ENCODE measurements at places on chromosomes 3 and 15.

GRCh38 chr3:188776447-188776846 is 395.3 kb upstream of the TPRG1 start:
- DNase-seq: no peak

DNA sequence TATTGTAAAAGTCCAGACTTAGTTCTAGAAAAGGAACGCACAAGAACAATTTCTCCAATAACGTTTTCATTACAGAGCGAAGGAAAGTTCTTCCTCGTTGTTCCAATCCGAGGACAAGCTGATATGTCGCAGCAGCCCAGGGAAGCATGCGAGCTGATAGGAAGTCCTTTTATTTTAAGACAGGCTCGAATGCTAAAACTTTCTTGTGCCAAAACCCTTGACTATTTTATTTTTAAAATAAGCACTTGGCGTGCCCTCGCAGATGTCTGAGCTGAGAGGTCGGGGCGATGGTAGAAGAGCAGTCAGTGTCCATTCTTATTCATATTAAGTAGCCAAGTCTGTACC is 433 bp upstream of the MITF start:
- DNase-seq: no peak

DNA sequence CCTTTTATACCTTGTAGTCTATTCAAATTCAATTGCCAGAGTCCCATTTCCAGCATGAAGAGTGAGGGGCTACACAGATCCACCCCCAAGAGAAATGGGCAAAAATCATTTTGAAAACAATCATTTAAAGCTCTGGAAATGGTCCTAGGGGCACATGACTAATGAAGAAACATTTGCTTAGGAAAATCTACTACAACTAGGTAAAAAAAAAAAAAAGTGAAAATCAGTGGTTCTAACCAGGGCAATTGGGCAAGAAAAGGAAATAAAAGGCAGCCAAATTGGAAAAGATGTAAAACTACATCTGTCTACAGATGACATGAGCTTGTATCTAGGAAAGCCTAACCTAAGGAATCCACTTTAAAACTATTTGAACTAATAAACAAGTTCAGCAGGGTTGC is 9.4 kb downstream of the IMPG2 start:
- DNase-seq: no peak

DNA sequence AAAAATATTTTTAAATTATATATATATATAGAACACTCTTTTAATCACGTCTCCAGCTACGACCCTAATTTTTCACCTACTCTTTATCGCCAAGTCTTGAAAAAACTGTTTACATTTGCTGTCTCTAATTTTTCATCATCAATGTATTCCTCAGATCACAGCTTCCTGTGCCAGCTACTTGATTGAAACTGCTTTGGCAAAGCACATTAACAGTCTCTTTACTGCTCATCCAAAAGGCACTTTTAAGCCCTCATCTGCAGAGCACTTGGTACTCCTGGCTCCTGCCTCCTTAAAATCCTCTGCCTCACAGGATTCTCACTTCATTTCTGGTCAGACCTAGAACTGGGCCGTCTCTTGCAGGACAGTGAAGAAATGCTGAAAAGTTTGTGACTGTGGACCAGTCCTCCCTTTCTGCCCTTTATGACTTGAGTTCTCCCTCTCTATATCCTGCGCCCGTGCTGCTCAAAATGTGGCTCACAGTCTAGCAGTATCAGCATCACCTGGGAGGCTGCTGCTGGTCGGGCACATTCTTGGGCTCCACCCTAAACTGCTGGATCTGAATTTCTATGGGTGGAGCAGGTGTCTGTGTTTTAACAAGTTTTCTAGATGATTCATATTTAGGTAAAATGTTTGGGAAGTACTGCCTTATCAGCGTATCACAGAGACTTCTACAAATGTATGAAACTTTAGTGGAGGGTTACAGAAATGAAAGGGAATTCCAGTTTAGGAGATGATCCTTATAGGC is 196.8 kb downstream of the ADAMTSL3 start:
- DNase-seq: no peak

DNA sequence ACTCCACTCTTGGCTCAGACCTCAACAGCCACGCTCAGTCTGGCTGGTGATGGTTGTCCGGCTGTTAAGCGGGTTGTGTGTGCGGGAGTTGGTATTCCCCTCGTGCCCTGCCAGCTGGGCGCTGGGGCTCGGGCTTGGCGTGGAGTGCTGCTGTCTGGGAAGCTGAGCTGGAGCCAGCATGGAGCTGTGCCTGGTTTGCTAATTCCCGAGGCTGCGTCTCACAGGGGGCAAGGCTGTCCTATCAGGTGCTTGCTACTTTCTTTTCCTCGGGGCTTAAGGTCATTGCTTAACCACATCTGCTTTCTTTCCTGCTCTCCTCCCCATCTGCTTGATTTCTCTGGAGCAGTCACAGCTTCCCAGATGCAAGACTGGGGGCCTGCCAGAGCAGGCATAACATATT is 29.9 kb downstream of the PDIA5 start:
- no peak for DNase-seq

DNA sequence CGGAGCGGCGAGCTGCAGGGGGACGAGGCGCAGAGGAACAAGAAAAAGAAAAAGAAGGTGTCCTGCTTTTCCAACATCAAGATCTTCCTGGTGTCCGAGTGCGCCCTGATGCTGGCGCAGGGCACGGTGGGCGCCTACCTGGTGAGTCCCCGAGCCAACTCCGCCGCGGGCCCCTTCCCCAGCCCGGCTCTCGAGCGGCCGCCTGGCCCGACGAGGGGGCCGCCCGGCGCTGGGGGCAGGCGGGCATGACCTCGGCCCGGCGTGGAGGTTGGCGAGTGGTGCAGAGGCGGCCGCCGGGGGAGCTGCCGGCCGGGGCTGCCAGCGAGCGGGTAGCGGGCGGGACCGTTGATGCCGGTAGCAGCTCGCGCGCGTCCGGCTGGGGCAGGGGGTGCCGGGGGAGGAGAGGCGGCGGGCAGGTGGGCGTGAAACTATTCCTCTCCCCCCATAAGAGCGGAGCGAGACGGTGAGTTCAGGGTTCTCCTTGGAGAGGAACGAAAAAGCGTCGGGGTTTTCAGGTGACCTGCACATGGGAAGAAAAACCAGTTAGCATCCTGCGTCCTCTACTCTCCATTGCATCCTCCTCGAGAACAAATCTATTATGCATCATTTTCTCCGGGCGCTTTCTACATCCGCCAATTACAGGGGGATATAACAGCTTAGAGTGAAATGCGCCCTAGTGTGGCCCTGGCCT is 585 bp downstream of the SLCO3A1 start:
- peak; percentile 60 for DNase-seq

DNA sequence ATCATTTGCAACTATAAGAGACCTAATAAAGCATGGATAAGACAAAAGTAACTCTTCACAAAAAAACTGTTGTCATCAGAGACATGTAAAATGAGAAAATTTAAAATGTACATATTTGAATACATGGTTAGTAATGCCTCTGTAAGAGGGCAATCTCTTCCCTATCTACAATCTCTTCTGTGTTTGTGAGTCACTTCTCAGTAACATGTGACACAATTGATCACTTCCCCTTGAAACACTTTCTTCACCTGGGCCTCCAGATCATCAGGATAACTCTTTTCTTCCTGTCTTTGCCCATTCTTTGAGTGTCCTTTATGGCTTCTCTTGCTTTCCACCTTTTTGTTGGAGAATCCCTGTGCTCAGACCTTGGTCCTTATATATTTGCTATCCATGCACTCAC is 50.4 kb downstream of the TFDP2 start:
- DNase-seq: no peak

GRCh38 chr3:136772709-136773108 is 20.5 kb upstream of the STAG1 start:
- DNase-seq: no peak

DNA sequence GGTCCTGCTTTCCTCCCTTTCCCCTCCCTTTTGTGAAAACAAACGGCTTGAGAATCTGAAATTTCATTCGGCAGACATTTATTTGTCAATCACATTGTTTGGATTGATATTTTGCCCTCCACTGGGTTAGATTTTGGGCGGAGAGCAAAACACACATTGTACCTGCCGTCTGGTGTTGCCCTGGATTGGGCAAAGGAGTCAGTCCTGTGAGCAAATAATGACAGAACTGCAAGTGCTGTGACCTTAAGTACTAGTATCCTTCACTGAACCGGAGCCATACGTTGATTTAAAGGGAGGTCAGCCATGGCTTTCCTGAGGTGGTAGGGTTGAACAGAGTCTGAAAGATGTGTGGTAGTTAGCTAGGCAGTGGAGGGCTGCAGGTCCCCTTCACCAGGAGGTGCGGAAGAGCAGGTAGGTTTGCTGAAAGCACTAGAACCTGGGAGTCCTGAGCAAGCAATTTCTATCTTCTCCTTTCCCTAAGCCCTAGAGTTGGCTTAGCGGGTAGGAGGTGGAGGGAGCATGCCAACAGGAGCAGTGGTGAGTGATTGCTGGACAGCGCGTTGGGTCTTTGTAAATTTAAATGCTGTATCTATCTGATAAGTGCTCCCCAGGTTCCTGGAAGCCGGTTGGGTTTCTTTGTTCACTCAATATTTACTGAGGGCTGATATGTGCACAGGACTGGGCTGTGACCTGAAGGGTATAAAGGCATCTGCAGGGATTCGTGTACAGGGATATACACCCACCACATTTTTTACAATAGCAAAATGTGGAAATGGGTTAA is 2.0 kb downstream of the PDIA5 start:
- DNase-seq: no peak

DNA sequence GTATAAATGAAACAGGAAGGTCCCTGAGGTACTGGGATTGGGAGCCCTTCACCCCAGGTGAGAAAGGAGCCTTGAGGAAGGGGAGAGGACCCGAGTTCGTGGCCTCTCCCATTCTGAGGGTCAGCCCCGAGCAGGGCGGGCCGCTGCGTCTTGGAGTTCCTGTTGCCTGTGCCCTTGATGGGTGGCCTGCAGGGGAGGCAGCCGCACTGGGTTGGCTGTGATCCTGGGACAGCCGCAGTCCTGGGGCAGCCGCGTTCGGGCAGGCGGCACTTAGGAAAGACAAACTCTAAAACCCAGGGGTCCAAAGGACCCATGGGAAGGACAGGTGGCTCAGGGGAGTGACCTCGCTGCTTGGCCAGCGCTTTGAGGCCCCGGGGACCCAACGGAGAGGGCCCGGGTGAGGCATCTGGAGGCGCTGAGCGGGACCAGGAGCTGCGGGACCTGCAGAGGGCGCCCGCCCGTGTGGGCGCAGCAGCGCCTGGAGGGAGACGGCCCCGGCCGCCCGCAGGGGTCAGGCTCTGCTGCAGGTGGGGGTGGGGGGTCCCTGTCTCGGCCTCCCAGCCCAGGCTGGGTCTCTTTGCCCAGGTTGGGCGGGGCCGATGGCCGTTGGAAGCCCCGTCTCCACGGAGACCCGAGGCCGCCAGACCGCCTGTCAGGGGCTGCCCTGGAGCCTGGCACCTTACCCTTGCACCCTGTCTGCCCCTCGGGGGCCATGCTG is 65.1 kb downstream of the HMCES start:
- no peak for DNase-seq

GRCh38 chr15:42547918-42548248 is 710 bp downstream of the LRRC57 start:
- no peak for DNase-seq

GRCh38 chr3:190017521-190018288 is 103.0 kb downstream of the P3H2 start:
- DNase-seq: peak; percentile 77

DNA sequence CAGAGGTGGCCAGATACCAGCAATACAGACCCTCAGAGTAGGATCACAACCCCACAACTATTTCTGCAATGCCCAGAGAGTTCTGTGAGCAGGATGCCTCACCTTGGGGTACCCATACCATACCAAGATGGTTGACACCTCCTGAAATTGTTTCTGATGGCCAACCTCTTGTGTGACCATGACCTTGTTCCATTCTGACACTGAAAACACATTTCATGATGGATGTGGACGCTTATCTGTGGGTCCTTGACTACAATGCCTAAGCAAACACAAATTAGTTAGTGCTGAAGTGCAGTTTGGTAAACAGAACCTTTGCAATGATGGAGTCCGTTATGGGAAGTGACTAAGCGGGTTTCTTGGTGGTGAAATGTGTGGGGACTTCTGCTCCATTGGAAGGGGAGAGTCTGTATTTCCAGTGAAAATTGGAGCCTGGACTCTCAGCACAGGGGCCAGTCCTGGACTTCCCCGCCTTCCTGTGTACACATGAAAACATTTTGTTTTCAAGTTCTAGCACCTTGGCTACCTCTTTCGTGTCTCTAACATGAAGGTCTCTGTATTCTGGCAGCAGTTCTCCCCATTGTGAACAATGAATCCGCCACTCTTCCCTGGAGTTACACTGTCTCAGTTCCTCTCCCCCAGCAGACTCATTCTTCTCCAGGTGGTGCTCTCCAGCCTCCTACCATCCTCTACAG is 106.2 kb downstream of the XXYLT1 start:
- DNase-seq: no peak

DNA sequence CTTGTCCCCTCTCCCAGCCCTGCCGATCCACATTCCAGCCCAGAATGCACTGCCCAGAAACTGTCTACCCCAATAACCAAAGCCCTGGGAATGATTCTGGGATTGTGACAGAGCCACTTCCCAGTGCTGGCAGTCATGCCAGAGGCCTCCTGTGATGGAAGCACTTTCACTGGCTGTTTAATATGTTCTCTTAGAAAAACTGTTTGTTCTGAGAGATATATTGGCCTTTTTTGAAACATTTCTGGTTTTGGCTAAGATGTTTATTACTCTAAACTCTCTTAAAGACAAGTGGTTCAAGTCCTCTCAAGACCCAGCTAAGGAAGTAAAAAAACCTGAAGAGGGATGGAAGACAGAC is 74.0 kb upstream of the HACD2 start:
- no peak for DNase-seq

GRCh38 chr3:23624305-23624704 is 181.4 kb upstream of the UBE2E1 start:
- DNase-seq: no peak

- DNase-seq: no peak
Measured at GRCh38 chr3:4373669-4374068, 70.5 kb downstream of the SETMAR start.

- no peak for DNase-seq
Measured at GRCh38 chr3:69095636-69096035, 10.9 kb downstream of the ARL6IP5 start.

- no peak for DNase-seq
Measured at GRCh38 chr15:67074886-67075229, 9.5 kb downstream of the SMAD3 start.

GRCh38 chr3:4234889-4235288 is 68.3 kb upstream of the SETMAR start:
- no peak for DNase-seq

- DNase-seq: no peak
Measured at GRCh38 chr3:151210676-151211381, 7.8 kb upstream of the GPR171 start.

- no peak for DNase-seq
Measured at GRCh38 chr3:63355809-63356208, 77.7 kb downstream of the SYNPR start.

DNA sequence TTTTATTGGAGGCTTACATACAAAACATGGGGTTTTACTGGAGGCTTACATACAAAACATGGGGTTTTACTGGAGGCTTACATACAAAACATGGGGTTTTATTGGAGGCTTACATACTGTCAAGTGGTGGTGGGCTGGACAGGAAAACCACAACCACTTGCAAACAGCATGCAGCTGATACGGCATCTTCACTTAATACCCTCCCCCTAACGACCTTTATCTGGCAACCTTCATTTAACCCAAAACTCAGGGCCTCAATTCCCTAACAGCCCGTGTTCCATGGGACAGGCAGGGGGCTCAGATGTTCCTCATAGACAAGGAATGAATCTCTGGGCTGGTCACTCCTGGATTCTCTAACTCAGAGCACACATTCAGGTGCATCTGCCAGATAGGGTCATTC is 137.1 kb downstream of the CD47 start:
- no peak for DNase-seq
